ENCODE measurements at places on chromosomes 6 and 20. TPM values are rescaled to one million over a fixed set of nuclear protein-coding genes. Genes with fewer than 3 reads are reported as not detected.

Gene C6orf58
- total RNA-seq: not detected

Gene VWA7
- 0.14 TPM for total RNA-seq

Gene TRIM10
- not detected for total RNA-seq

Gene IRAK1BP1
- 2.0 TPM for total RNA-seq

Gene COL9A3
- total RNA-seq: 0.43 TPM

Gene OTOR
- total RNA-seq: not detected

Gene LRP11
- total RNA-seq: 49.9 TPM

Gene EMILIN3
- under 0.01 TPM for total RNA-seq

Gene FRMD1
- not detected for total RNA-seq

Gene PHF20
- total RNA-seq: 20.1 TPM

Gene FOXS1
- 2.0 TPM for total RNA-seq

Gene PDYN
- not detected for total RNA-seq

Gene CST2
- not detected for total RNA-seq

Gene SIRPG
- total RNA-seq: not detected

Gene RXRB
- 23.5 TPM for total RNA-seq
